ENCODE measurements at places on chromosomes 3 and 15.

- DNase-seq = peak; percentile 74
Observed at GRCh38 chr3:46661776-46662766, 31.4 kb downstream of the ALS2CL start.

- DNase-seq = no peak
Observed at GRCh38 chr15:32766101-32766500, 48.3 kb downstream of the GREM1 start.

DNA sequence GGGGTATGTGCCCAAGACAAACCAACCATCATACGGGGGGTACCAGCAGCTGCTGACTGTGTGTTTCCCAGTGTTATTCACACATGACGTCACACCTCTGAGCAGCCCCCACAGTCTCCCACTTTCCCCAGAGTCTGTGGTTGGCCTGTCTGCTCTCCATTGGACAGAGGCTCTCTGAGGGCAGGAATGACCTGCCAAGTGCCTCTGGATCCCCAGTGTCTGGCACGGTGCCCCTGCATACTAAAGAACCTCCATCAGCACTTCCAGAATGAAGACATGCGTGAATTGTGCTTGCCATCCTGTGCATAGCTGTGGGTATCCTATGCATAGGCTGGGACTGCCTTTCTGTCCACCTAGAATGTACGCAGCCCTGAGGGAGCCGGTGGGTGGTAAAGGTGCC lies 3.5 kb upstream of the CCDC9B start:
- DNase-seq = no peak

DNA sequence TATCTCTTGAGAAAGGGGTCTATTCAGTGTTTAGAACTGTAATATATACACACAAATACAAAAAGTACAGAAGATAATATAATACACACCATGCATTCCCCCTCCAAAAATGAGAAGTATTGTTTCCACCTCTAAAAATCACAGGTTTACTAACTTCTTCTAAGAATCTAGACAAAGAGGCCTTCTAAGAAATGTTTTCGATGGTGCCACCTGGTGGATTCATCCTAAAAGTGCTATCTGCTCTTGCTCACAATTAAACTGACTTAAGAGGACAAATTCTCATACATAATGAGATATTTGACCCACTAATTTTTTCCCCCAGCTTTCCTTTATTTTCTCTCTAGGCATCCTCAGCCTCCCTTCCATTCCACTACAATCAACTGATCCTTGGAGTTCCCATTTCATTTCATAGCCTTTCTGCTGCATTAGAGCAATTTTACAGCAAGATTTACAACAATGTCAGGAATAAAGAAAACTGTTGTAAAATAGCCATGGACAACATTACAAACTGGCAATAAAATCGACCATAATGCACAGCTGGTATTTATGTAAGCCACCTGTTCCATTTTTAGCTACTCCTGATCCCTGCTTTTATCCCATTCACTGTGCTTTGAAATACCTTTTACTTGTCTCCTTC lies 124.6 kb downstream of the ARRDC4 start:
- DNase-seq = no peak

GRCh38 chr3:102183623-102184022 lies 251.2 kb upstream of the ZPLD1 start:
- DNase-seq = no peak

DNA sequence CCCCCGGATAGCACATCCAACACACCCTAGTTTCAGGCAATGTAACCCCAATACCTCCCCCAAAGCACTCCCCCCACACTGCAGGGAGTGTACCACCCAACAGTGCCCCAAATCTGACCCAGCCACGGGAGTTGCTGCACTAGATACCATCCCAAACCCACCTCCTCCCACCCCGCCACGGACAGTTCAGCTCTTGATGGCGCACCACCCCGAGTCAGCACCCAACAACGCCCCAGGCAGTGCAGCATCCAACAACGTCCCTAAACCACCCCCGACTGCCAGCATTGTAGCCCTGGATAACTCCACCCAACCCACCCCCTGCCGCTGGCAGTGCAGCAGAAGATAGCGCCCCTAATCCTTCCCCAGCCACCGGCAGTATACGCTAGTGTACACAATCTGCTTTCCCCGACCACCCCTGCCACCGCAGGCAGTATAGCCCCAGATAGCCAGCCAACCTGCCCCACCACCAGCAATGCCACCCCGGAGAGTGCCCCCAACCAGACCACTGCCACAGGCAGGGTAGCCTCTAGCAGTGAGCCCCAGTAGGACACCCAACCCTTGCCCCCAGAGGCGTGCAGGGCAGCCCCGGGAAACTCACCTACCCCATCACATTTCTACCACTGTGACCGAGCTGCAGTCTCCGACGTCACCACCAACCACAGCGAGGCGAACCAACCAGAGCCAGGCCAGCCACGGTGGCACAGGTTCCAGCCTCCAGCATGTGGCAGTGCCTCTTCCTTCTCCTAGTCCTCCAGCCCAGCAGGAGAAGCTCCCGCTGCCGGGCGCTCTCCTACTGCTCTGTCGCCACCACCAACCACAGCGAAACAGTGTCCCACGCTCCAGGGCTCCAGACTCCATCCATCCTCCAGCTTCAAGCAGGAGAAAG lies 178.1 kb downstream of the POTEB3 start:
- DNase-seq = peak; percentile 94

DNA sequence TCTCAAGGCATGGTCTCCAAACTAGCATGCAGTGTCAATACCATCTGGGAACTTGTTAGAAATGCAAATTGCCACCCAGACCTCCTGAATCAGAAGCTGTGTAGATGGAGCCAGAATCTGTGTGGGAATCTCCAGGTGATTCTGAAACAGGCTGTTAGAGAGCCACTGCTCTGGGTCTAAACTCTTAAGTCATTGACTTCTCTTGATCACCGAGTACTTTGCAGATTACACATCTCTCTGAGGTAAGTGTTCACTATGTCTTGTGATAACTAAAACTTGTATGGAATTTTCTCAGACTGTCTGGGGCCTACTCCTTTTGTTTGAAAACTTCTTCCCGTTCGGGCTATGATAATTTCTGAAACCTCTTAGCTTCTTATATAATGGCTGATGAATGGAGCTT lies 315.6 kb downstream of the EDEM1 start:
- no peak for DNase-seq

DNA sequence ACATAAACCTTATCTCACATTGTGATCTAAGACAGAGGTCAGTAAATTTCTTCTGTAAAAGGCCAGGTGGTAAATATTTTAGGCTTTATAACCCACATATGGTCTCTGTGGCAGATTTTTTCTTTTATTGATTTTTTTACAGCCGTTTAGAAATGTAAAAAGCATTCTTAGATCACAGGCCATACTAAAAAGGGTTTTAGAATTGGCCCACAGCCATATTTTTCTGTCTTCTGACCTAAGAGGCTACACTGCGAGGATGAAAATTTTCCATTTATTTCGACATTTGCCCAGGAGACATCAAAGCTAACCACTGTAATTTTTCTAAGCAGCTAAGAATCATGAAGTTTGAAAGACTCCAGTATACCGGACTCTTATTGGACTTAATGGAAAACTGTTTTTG lies 377.2 kb upstream of the SGO1 start:
- no peak for DNase-seq

- no peak for DNase-seq
Observed at GRCh38 chr3:40940651-40941050, 258.7 kb upstream of the CTNNB1 start.

DNA sequence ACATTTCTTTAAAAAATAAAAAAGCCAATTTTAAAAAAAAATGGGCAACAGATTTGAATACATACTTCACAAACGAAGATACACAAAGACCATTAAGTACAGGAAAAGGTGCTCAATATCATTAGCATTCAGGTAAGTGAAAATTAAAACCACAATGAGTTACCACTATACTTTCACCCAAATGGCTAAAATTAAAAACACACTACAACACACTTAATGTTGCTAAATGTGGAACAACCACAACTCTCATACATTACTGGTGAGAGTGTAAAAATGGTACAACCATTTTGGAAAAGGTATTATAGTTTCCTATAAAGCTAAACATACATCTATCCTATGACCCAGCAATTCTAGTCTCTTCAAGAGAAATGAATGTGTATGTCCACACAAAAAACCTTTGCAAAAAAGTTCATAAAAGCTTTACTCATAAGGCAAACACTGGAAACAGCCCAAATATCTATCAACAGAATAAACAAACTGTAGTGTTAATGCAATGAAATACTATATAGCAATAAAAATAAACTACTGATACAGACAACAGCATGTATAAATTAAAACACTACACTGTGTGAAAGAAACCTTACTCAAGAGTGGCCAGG lies 14.9 kb downstream of the IP6K1 start:
- DNase-seq = no peak

- DNase-seq = no peak
Observed at GRCh38 chr3:148990236-148990635, 1.1 kb upstream of the GYG1 start.

GRCh38 chr3:109927161-109927560 lies 589.8 kb upstream of the DPPA4 start:
- no peak for DNase-seq

DNA sequence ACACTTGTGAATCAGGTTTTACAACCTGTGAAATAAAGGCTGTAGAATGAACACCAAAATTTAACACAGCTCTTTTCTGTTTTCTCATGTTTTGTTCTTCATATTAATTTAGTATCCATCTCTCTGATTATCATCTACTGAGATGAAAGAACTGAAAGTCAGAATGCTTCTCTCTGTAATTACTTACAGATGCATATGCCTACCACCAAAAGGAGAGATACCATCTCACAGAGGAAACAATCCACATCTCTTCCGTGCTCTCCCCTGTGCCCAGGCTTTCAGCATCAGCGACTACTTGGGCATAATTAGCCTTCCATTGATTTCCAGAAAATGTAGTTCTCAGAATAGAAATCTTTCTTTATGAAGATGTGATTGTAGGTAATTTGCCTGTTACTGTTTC lies 741.4 kb downstream of the GRM7 start:
- no peak for DNase-seq

GRCh38 chr3:186333256-186333655 lies 28.8 kb downstream of the DGKG start:
- DNase-seq = no peak

Measured in mesenteric fat pad (tissue), 1 donor.